ENCODE measurements at places on chromosomes 11 and 22.
A peak's percentile ranks its signal among the peaks of the same experiment; 100 is the strongest.

- no peak for DNase-seq
Measured at GRCh38 chr11:61898247-61898582, 6.9 kb upstream of the FADS3 start.

DNA sequence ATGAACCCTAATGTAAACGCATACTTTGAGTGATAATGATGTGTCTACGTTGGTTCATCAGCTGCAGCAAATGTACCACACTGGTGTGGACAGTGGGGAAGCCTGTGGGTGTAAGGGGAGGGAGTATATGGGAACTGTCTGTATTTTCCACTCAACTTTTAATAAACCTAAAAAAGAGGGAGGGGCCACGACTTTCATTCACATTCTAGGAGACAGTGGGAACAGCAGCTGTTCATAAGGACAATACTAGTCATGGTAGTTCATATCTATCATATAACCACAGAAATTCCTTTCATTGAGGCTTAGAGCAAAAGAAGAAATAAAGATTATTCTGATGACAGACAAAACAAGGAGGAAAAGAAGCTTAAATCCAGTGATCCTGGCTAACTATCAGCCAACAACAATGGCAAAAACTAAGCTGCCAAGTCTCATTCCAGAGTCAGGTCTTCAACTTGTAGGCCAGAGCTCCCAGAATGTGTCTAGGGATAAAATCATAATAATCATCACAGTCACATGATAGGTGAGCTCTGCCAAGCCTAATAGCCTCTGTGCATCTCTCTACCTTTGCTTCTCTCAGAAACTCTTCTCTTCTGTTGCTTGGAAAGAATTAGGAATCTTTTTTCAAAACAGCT, 59.4 kb upstream of the CHRM4 start:
- no peak for DNase-seq

DNA sequence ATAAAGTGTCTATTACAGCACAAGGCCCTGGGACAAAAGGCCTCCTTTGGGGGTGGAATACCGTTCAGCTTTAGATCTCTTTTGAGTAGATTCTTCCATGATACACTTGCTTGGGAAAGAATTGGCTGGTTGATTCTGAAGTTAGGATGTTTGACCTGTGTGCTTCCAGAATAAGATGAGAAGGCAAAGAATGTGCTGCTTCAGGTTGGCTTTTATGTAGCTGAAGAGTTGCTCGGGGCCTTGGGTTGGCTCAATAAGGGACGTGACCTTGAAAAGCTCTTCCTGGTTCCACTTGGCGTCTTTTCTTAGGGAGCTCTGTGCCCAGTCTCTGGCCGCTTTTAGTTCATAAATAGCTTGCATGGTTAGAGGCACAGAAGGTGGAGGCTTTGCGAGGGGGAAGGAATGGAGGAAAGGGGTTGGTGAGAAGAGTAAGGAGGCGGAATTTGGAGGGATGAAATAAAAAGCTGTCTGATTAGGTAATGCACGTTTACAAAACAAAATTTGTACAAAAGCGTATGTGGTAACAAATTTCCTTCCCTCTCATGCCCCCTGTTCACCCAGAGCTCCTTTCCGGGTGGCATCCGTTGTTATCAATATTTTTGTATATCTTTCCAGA, 4.2 kb upstream of the SORL1-AS1 start:
- no peak for DNase-seq

DNA sequence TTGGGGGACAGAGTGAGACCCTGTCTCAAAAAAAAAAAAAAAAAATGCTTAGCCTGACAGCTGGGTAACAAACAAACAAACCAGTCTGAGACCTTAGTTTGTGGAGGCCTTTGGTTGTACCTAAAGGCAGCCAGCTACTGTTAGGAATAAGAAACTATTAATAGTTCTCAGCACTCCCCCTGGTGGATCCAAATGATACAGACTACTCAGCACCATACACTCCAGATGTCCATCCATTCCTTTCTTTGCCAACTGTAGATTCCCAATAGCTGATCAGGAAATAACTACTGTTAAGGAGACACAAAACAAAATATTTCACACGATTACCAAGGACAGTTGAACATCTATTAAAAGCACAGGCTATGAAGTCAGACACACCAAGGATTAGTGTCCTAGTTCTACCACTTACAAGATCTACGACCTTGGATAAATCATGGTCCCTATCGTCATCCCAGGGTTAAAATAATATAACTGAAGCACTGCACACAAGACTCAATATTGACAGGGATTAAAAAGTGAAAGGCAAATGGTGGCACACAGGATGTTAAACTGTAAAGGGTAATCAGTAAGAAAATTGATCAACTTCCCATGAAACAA, 17.2 kb downstream of the CLDN25 start:
- DNase-seq, result no peak

GRCh38 chr11:91717169-91717568, 507.4 kb upstream of the FAT3 start:
- DNase-seq, result no peak

- DNase-seq, result no peak
Measured at GRCh38 chr22:25025491-25026400, 73.2 kb downstream of the KIAA1671 start.

GRCh38 chr11:119284344-119285157, 32.4 kb downstream of the MCAM start:
- no peak for DNase-seq

DNA sequence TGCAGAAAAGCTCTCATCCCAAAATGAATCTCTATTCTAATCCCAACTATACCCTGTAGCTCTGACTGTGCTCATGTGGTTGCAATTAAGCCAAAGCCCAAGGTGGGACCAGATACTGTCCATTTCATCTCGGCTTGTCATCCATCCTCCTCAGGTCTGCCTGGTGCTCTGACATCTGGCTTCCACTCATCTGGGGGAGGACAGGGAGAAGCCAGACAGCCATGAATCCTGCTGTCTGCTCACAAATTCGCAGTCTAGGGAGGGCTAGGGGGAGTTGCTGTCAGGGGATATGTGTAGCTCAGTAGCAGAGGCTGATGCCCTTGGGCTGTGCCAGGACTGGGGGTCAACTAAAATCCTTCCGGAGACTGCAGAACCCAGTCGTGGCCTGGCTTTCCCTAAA, 167.1 kb downstream of the ETS1 start:
- no peak for DNase-seq

DNA sequence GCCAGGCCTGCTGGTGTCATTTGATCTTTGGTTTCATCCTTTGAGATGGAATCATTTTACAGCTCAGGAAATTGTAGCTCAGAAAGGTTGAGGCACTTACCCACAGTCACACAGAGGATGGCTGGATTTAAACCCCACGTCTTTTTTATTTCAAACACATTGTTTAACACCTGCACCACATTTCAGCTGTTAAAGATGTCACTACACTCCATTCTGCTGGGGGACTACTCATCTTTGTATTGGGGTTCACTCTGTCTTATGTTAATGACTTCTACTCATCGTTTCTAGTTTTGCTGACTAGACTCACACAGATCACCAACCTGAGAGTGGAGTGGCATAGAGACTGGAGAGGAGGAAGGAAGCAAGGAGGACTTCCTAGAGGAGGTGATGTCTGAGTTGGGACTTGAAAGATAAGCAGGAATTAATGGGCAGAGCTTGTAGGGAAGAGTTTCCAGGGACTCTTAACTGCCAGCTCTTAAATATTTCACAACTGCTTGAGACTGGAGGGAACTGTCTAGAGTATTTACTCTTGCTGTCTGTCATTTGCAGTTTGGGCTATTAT, 80.0 kb downstream of the TP53I11 start:
- no peak for DNase-seq

GRCh38 chr11:118005224-118006152, 19.3 kb downstream of the IL10RA start:
- DNase-seq, result no peak

DNA sequence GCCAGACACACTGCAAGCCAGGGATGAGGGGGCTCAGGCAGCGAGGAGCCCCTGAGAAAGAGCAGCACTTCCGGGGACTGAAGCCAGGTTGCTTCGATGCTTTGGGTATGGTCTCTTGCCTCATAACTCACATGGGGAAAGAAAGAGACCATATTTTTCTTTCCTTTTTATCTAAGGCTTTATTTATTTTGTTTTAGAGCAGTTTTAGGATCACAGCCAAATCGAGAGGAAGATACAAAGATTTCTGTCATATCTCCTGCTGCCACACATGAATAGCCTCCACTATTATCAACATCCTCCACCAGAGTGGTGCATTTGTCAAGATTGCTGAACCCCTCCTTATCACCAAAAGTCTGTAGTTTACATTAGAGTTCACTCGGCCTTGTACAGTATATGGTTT, 24.3 kb upstream of the ADSL start:
- DNase-seq, result no peak

DNA sequence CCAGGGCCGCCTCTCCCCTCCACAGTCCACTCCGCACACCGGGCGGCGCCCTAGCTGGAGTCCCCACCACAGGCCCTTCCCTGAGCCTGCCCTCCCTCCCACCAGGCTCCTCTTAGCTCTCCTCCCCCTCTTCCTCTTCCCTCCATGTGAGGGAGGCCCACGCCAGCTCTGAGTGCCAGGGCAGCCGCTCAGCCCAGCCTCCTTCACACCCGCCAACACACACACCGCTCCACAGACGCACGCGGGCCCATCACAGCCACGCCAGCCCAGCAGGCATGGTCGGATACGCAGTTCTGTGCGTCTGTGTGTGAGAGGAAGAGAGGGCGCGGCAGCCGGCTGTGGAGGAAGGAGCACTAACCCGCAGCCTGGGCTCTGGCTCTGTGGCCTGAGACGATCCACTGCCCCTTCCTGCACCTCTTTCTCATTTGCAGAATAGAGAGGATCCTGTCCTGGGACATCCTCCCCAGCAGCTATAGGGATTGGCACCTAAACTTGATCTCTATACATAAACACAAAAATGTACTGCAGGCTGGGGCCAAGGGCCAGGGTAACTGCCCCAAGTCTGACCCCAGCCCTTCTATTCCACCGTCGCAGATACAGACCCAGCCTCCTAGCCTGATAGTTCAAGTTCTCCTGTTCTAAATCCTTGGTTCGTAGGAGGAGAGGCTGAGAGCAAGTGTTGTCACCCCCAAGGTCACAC, 3.5 kb downstream of the CHRM4 start:
- DNase-seq, result no peak

- DNase-seq, result no peak
Measured at GRCh38 chr11:57699813-57700212, 12.2 kb downstream of the MED19 start.

DNA sequence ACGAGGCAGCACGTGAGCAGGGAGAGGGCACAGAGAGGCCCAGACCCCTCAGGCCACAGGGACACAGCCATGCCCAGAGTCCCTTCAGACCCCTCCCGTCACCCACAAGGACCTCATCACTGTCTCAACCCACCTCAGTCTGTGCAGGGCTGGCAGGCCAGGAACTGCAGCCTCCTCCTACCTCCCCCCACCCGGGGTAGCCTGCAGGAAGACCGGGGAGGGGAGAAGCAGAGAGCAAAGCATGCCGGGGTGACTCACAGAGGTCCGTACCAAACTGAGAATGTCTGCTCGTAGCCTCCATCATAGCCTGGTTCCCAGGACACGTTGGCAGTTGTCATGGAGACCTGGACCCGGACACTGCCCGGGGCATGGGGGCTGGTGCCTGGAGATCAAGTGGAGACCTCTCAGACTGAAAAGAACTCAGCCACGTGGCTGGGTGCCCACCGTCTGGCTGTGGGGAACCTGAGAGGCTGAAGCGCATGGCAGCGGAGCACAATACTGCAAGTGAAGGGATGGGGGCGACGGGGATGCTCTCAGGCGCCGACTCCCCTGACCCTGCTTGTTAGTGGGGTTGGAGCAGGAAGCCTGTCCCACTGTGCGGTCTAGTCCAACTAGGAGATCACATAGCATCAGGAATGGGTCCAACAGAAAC, 27.2 kb downstream of the IGSF9B start:
- no peak for DNase-seq

DNA sequence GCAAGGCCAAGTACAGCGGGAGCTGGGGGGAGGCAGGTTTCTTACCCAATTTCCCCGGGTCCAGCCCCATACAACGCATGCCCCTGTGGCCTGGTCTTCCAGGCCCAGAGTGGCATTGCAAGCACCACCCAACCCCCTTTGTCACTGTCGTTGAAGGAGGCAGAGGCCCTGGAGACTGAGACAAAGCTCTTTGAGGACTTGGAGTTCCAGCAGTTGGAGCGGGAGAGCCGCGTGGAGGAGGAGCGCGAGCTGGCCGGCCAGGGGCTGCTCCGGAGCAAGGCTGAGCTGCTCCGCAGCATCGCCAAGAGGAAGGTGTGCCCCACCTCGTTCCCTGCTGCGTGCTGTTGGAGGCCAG, 27.8 kb downstream of the PHLDB1 start:
- no peak for DNase-seq

DNA sequence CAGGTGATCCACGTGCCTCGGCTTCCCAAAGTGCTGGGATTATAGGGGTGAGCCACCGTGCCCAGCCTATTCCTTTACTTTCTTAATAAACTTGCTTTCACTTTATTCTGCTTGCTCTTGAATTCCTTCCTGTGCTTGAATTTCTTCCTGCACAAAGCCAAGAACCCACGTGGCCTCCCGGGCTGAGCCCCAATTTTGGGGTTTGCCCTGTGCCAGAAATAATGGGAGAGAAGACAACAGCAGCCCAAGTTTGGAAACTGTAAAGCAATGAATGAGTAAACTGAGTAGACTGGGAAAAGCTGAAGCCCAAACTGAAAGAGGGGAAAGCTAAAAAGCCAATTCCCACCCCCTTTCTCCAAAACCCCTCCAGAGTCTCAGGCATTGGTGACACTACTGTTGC, 136.4 kb downstream of the NECTIN1 start:
- DNase-seq, result no peak

DNA sequence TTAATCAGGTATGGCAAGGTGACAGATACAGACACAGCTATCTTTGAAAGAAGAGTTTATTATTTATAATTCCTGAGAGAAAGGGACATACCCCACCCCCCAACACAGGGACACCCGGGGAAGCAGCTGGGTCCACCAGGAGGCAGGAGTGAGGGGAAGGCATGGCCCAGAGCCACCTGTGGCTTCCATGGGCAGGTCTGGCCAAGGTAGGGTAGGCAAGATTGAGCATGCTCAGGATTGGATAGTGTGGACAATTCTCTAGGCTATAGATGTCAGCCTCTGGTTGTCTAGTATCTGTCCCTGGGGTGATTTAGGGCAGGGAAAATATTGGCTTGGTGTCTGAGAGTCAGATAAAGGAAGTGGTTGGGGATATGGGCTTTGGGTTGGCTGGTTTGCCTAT, 27.5 kb upstream of the SMIM35 start:
- DNase-seq, result no peak

DNA sequence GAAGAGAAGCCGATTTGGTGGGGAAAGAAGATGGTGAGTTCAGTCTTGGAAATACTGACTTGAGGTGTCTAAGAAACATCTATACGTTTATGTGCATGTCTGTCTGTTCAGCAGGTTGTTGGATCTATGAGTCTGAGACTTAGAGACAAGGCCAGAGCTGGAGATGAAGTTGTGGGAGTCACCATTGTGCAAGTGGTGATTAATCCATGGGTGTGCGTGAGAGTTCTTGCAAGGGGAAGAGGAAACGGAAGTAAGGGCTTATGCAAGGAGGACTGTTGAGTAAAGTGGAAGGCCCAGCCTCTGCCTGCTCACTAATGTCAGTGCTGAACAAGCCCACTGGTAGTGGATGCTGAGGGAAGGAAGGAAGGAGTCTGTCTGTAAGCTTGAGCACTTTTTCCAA, 9.7 kb downstream of the TMEM45B start:
- DNase-seq, result no peak

GRCh38 chr11:64810271-64810890, at the start of gene MEN1:
Gene MEN1, minus strand, starts transcription at chr11:64810551. Its CDS starts 442 bp downstream, at chr11:64810109.
- peak; percentile 55 for DNase-seq
